ENCODE measurements at places on chromosomes 3 and 15. TPM values are rescaled to one million over a fixed set of nuclear protein-coding genes. Genes with fewer than 3 reads are reported as not detected.

Gene CSTA
- 1.2 TPM for total RNA-seq

DNA sequence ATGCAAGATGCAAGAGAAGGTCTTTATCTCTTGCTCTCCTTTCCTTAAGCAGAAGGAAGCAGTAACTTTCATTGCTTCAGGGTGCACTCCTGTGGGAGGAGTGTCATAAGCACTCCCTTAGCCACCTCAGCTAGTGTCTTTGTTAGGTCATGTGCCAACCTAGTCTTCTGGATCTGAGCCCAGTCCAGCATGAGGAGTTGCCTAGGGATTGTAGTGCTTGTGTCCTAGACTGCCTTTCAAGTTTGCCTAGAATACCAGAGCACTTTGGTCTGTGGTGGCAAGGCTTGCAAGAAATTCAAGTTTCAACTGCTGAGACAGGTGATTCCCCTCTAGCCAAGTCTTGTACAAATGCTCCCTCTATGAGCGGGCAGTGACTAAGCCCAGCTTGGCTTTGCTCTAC lies 633.6 kb downstream of the ZNF385D start:
- DNase-seq, result no peak

DNA sequence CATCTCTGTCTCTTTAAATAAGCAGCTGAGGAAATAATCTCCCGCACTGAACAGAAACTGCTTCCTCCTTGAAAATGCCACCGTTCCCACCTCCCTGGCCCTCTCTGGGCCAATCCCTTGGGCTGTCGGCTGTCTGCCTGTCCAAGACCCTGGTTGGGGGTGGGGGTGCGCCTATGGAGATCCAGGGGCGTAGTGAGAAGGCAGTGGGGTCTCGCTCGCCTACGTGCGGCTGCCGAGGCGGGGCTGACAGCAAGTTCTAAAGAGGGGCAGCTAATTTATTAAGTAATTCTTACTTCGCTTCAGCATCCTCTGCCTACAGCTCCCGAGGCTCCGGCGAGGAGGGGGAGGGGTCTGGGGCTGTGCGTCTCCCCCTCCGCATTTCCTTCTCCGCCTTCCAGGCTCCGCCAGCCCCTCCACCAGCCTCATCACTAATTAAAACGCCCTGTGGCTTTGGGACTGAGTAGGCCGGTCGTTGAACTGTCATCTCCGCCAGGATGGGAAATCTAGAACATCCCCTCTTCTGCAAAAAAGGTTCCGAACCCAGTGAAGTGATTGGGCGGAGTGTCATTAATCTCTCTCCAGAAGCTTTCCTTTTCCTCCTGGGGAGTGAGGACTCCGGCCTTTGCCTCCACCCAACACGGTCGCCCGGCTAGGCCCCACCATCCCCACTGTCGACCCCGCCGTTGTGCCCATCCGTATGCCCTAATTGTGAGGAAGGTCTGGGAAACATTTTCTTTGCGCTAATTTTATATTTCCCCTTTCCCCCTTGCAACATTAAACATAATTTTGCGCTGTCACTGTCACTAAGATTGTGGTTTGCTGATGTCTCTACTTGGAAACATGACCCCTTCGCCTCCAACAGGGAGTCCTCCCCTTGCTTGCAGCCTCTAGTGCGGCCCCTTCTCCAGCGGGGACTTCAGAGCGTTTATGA lies 16.9 kb downstream of the NR2F2 start:
- DNase-seq, result peak; percentile 22

Gene ITIH1
- not detected for total RNA-seq

Gene TMCO5A
- not detected for total RNA-seq

Gene CP
- total RNA-seq, result 7.1 TPM

Gene GPR160
- 78.4 TPM for total RNA-seq

DNA sequence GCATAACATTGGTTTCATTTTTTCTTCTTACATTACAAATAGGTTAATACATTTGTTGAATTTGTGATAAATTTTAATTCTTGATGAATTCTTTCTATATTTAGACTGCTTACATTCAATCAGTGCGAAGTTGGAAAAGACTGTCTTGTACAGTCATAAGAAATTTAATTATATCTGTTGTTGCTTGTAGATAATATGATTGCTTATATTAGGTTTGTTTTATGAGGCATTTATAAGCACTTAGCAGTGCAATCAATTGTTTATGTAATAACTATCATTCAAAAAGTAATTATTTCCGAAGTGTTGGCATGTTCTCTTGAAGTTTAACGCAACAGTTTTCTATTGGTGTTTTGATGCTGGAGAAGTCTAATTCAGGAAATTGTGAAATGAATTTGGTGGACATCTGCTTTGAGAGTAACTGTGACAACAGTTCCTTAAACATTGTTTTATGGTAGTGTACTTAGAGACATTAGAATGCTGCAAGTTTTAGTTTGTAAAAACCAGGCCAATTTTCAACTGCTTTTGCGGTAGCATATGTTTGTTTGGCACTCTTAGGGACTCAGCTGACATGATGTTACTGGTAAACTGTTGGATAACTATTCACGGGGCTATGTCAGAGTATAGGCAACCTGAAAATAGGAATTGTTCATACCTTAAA lies 99.7 kb downstream of the NAALADL2 start:
- no peak for DNase-seq

DNA sequence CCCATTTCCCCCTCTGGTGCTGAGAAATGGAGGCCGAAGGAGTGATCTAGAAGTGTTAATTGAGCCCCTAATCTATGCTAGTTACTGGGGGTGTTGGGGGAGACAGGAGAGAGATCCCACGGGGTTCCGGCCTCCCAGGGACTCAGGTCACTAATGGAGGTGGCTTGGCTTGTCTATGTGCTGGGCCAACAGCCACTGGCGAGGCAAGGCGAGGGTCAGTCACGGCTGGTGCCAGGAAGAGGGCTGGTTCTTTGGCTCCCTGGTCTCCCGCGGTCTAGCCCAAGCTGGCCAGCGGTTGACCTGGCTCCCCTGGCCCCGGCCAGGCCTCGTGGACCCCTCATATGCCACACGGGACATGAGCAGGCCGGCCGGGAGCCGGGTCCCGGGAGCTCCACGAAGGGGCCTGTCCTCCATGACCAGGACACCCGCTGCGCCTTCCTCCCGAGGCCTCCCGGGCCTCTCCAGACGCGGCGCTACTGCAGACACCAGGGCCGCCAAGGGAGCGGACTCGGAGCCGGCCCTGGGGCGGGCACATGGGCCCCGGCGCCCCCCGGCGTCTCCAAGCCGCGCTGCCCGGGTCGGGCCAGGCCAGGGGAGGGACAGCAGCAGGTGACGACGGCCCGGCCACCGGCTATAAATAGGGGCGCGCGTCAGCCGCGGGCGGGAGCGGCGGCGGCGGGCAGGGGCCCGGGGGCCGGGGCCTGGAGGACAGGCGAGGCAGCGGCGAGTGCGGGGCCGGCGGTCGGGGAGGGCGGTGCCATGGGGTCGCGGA lies at the start of gene ALPK3:
Gene ALPK3 (plus strand): TSS at position 663 of the 772 bp plus-strand sequence. CDS start 97 bp downstream, at position 760.
- DNase-seq, result no peak

Gene PRICKLE2
- 7.6 TPM for total RNA-seq

DNA sequence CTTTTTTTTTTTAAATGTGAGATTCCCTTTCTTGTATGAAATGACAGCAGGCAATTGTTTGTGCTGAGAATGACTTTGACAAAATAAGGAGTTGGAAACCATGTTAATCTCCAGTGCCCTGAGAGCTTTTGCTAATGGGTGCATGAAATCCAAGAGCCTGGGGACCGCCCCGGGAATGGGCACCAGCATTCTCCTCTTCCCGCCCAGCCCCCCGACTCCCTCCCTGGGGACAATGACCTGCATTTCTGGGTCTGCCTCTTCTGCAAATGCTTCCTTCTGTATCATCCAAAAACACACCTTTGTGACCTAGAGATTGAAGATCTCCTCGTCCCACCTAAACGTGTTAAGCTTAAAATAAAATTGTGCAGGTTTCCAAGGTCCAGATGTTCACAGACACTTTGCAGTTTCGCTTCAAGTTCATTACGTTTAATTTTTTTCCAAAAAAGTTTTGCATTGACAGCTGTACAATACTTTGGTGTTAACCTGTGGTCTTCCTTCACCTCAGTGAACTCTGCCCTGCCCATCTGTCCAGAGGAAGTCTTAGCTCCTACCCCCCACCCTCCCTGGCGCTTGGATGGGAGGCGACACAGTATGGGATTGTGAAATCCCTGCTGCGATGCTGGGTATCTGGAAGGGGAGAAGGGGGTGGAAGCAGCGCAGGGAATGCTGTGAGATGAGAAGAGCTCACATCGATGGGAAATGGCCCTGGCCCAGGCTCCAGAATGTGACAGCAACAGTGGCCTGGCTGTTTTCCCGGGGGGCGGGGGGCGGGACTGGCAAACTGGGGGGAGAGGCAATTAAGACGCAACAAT lies 50.1 kb downstream of the TLE3 start:
- DNase-seq, result no peak

- no peak for DNase-seq
Measured at GRCh38 chr15:36977659-36978058, 122.7 kb downstream of the MEIS2 start.
